ENCODE measurements at places on chromosomes 1 and 21. TPM values are rescaled to one million over a fixed set of nuclear protein-coding genes. Genes with fewer than 3 reads are reported as not detected.

DNA sequence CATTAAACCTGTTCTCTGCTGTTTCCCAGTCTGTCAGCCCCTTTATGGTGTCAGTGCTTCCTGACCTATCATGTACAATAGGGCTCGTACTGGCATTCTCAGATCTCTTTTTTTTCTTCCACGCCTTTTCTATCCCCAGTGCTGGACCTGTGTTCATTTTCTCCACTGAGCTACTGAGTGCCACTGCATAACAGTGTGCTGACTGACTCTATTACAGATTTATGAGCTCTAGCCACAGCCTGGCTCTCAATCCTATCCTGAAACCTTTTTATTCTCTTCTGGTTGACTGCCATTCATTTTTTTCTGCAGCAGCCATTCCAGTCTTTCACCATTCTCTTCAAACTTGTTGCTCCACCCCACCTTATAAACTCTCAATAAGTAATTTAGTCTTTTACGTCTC, 59.6 kb upstream of the MACF1 start:
- peaks cover 23% of the 10 kb centered on the region for H3K27me3 ChIP-seq
- DNase-seq: no peak
- H3K36me3 ChIP-seq: peaks cover 1% of the 10 kb centered on the region
- H3K27ac ChIP-seq: no peak overlapping the region

DNA sequence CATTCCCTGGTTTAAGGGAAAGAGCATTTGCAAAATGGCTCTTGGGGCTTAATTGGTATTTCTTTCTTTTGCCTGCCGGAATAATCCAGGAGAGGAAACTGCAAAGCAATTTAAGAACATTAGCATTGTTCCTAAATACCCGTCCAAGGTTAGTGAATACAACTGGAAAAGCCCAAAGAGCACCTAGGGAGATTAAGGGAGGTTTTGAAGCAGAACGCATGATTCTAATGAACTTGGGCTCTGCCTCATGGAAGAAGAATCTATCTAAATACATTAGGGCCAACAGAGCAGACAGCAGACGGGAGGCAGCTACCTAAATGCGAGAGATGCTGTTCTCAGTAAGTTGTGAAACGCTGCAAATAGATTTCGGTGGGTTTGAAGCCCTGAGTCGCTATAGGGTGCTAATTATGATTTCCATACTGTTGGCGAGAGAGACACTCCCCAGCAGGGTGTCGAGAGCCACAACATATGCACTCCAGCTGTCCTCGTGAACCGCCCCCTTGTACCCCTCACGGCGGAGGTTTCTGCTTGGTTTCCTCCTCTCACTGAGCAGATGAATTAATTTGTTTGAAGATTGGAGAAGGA, 326.7 kb upstream of the CAMK1G start:
- no peak overlapping the region for H3K27ac ChIP-seq
- DNase-seq: no peak
- no peaks in the 10 kb centered on the region for H3K4me1 ChIP-seq
- H3K36me3 ChIP-seq: no peaks in the 10 kb centered on the region
- no peaks in the 10 kb centered on the region for H3K27me3 ChIP-seq

DNA sequence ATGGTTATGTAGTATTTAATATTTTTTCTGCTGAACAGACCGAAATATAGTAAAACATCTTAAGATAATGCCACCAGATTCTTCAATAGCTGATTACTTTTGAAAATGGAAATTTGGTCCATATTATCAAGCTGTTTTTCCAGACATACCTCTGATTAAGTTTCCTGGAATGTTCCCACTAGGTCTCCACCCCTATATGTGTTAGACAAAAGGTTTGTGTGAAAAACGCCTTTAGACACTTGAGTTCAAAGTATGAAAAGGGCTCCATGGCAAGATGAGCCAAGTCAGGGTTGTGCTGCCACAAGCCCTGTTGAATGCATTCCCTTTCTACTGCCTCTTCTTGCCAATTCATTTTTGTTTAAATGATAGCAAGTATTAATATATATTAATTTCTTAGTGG, 52.7 kb downstream of the ZBTB17 start:
- H3K36me3 ChIP-seq: peaks cover 58% of the 10 kb centered on the region
- no peak overlapping the region for H3K4me3 ChIP-seq
- no peak overlapping the region for H3K27ac ChIP-seq
- H3K4me1 ChIP-seq: peaks cover 27% of the 10 kb centered on the region
- no peak for DNase-seq

DNA sequence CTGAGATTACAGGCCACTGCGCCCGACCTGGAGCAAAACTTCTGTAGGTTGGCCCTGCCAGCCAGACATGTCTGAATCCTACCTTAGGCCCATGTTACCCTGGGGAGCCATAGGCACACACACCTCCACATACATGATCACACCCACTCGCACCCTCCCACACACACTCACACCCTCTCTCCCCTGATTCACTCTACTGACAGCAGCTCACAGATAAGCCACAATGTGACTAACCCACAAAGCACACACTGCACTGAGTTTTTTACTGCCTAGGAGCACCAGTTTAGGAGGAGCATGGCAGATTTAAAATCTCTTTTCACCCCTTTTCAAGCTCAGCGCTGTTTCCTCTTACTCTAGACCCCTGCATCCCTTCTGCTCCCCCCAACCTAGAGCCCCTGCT, 41.7 kb downstream of the SLC30A1 start:
- no peak for DNase-seq
- no peak overlapping the region for H3K27ac ChIP-seq
- no peaks in the 10 kb centered on the region for H3K4me1 ChIP-seq
- H3K4me3 ChIP-seq: no peak overlapping the region

GRCh38 chr21:43825936-43826622, 36.7 kb downstream of the RRP1 start:
- no peak overlapping the region for H3K4me3 ChIP-seq
- no peak overlapping the region for H3K27ac ChIP-seq
- no peak for DNase-seq
- H3K4me1 ChIP-seq: no peaks in the 10 kb centered on the region

GRCh38 chr1:19814244-19814661, 830 bp downstream of the RNF186 start:
- no peaks in the 10 kb centered on the region for H3K4me1 ChIP-seq
- no peaks in the 10 kb centered on the region for H3K36me3 ChIP-seq
- no peak overlapping the region for H3K4me3 ChIP-seq
- peaks cover 10% of the 10 kb centered on the region for H3K27me3 ChIP-seq
- DNase-seq: peak; percentile 27
- no peak overlapping the region for H3K27ac ChIP-seq

DNA sequence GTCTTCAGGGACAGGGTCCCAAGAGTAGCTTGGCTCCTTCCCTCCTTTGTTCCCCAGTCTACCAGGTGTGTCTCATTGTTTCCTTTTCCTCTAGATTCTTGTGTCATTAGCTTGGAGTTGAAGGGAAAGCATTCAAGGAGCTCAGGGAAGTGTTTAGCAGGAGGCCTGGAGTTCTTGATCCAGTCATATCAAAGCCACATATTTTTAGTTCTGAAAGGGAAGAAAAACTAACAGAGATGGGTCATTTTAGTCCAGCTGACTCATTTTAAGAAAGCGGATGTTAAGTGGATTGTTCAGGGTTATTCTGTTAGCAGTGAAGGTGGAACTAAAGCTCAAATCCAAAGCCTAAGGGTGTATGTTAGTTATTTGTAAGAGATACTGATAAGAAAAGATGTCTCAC, 721 bp downstream of the C1orf54 start:
- peaks cover 11% of the 10 kb centered on the region for H3K4me1 ChIP-seq
- no peak for DNase-seq
- H3K27ac ChIP-seq: no peak overlapping the region
- H3K4me3 ChIP-seq: no peak overlapping the region

DNA sequence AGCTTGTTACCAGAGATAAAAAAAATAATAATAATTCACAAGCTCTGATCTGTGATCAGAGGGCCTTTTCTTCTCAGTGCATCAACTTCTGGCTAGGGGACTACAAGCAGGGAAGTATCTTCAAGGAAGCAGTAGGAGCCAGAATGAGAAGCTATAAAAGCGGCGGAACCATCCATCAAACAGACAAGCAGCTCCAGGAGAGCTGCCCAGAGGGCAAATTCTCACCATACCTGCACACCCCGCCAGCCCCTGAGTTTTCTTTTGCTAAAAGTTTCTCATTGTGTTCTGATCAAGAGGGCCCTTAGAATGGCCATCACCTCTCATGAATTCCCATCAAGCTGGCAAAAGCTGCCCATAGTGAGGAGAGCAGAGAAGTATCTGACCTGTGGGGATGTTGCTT, 99.4 kb downstream of the SMYD2 start:
- DNase-seq: no peak
- no peaks in the 10 kb centered on the region for H3K36me3 ChIP-seq
- H3K27ac ChIP-seq: no peak overlapping the region
- no peak overlapping the region for H3K4me3 ChIP-seq
- H3K27me3 ChIP-seq: peaks cover 18% of the 10 kb centered on the region

DNA sequence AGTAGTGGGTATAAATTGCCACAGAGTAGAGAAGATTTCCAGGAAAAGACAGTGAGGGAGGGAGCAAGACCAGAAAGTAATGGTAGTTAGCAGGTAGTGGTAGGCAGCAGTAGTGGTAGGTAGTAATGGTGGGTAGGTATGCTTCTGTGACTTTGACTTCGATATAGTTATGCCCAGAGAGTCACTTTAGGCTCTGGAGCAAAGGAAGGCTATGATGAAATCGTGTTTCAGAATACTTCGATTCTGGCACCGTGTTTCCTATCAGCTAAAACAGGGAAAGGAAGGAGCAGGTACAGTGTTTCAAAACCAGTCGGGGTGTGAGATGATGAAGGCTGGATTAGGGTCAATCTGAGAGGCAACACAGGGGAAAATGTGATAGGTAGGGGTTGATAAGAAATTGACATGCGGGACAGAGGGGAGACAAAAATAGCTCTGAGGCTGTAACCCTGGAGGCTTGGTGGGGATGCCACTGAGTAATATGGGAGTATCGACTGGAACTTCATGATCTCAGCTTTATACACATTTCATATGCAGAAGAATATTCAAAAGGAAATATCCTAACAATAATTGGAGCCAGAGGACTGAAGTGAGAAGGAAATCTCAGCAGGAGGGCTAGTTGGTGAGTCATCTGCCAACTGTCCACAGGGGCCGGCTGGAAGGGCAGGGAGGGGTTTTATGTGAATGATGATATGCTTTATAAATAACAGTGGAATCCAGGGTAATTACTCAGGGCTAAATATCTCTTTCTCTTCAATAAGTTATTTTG, 25.2 kb upstream of the TRIM45 start:
- no peak for DNase-seq
- H3K27ac ChIP-seq: no peak overlapping the region
- no peaks in the 10 kb centered on the region for H3K36me3 ChIP-seq
- H3K4me3 ChIP-seq: no peak overlapping the region

- peaks cover 77% of the 10 kb centered on the region for H3K27me3 ChIP-seq
- H3K36me3 ChIP-seq: peaks cover 34% of the 10 kb centered on the region
- H3K27ac ChIP-seq: peak overlapping the region; percentile 72
- peaks cover 30% of the 10 kb centered on the region for H3K4me1 ChIP-seq
Observed at GRCh38 chr1:231460614-231461013, 38.5 kb upstream of the EGLN1 start.

DNA sequence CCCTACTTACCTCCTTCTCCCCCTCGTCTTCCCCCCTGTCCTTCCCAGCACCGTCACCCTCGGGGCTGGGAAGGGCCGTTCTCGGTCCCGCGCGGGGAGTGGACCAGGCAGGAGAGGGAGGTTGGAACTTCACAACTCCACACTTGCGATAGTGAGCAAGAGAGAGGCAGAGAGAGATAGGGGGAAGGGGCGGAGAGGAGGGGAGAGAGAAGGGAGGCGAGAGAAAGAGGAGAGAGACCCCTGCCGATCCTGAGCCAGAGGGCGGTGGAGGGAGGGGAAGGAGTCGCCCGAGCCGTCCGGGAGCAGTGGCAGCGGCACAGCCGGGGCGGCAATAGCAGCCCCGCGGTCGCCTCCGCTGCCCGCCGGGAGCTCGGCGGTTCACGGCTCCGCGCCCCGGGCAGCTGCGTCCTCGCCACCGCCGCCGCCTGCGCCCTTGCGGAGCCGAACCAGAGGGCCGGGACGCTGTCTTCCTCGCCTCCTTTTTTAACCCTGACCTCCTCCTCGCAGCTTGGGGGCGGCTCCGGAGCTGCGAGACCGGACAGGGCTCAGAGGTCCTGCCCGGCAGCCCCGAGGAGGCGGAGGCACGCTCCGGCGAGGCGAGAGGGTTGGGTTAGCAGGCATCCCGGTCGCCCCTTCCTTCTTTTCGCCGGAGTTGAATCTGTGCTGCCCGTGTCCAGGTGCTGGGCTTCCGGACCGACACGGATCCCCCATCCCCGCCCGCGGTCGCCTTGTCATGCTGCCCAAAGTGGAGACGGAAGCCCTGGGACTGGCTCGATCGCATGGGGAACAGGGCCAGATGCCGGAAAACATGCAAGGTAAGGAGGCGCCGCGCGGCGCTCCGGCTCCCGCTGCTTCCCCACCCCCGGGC, 11.7 kb downstream of the NR5A2 start:
- H3K4me1 ChIP-seq: peaks cover 16% of the 10 kb centered on the region
- no peak overlapping the region for H3K27ac ChIP-seq
- DNase-seq: no peak
- H3K36me3 ChIP-seq: no peaks in the 10 kb centered on the region

GRCh38 chr1:24390924-24391782, 22.4 kb downstream of the STPG1 start:
- H3K27ac ChIP-seq: peak overlapping the region; percentile 95
- no peaks in the 10 kb centered on the region for H3K27me3 ChIP-seq
- H3K36me3 ChIP-seq: peaks cover 2% of the 10 kb centered on the region
- peak overlapping the region; percentile 65 for H3K4me3 ChIP-seq
- DNase-seq: peak; percentile 83

DNA sequence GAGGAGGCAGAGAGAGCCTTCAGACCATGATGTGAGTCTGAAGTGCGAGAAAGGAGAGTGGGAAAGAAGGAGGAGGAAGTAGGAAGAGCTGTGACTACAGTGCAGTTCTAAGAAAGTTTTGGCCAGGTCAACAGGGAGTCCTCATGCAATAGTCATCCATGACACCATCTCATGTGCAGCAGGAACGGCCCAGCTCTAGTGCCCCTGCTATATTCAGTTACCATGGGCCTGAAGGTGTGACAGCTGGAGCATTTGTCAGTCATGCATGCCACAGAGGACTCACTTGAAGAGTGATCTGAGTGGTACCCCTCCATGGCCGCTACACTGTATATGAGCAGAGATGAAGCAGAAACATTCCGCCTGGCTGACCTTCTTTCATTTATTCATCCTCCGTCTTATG, 77.9 kb downstream of the OMA1 start:
- no peaks in the 10 kb centered on the region for H3K36me3 ChIP-seq
- no peak for DNase-seq
- H3K27me3 ChIP-seq: no peaks in the 10 kb centered on the region
- no peaks in the 10 kb centered on the region for H3K4me1 ChIP-seq
- H3K4me3 ChIP-seq: no peak overlapping the region

DNA sequence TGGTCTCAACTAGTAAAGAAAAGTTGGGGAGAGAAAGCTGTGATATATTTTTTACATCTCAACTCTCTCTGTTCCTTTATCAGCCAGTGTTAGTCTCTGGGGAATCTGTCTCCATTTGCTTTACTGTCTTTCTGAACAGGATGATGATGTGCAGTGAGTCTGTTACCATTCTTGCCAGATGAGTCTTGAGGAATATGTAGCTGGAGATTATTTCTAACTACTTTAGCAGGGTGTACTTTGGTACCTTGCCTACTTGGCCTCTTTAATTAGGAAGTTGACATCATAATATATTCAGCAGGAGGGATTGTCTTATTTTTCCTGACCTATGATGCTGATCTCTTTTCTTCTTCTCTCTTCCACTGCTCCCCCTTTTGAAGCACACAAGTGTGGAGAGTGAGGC, 15.7 kb upstream of the HAX1 start:
- H3K4me3 ChIP-seq: no peak overlapping the region
- peaks cover under 1% of the 10 kb centered on the region for H3K4me1 ChIP-seq
- no peak for DNase-seq
- no peaks in the 10 kb centered on the region for H3K27me3 ChIP-seq

The LAMB3 gene
- 2.5 TPM for total RNA-seq

The RAP1GAP gene
- total RNA-seq: 0.29 TPM

The CENPL gene
- 35.4 TPM for total RNA-seq

The DENND2D gene
- 209 TPM for total RNA-seq
